Putamen (tissue), 1 donor: ENCODE measurements at places on chromosomes 7 and 10.

GRCh38 chr10:70772627-70773026 is 12.6 kb downstream of the TBATA start:
- no peak for DNase-seq

- DNase-seq: no peak
Measured at GRCh38 chr7:44914992-44915607, 29.8 kb upstream of the PURB start.

DNA sequence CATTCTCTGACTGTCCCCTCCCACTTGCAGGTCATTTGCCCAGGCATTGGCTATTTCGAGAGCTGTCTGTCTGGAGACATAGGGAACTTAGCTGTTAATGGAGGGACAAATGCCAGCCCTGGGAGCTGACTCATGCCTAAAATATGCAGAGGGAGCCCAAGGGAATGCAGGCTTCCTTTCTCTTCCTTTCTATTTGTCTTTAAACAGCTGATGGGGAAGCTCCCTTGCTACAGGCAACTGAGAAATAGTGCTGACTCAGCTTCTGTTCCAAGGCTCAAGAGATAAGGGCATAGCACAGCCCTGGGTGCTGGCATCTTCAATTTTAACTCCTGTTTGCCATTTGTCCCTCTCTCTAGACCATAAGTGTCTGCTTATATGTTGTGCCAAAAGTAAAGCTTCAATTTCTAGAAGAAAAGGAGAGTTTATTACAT is 82.7 kb upstream of the C1GALT1 start:
- peak; percentile 12 for DNase-seq

DNA sequence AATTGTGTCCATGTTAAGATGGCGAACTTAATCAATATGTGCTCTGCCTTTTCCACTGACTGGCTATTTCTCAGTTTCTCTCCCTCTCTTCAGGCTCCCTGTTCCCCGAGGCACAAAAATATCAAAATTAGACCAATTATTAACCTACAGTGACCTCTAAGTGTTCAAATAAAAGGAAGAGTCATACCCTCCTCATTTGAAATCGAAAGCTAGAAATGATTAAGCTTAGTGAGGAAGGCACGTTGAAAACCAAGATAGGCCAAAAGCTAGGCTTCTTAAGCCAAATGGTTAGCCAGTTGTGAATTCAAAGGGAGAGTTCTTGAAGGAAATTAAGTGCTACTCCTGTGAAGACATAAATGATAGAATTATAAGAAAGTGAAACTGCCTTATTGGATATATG is 81.1 kb upstream of the MBL2 start:
- no peak for DNase-seq

DNA sequence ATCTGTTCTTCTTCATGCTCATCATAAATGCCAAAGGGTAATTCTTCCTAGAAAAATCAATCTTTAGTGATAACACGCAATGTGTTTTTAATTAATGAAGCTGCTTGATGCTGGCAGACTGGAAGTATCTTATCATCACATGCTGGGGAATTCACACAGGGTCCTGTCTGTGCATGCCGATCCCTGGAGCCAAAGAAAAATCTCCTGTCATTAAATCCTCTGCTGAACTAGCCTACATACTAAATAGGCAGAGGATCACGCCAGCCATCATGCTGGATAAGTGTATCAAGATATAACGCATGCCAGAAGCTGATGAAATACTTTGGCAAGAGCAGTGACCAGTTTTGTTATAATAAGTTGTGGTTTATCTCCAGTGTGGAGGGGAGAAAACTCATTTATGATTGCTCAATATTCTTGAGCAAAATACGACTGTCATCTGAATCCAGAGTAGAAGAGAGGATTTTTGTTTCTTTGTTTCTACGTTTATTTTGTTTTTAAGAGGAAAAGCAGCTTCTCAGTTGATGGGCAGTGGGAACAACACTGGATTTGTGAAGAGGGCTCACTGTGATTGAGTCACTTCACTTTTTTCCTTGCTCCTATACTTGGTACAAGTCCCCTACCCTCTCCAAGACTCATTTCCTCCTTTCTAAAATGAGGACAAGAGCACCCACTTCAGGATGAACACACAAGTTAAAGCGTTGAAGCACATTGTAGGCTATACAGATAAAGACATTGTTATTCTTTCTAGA is 649.1 kb downstream of the TNS3 start:
- DNase-seq: no peak

DNA sequence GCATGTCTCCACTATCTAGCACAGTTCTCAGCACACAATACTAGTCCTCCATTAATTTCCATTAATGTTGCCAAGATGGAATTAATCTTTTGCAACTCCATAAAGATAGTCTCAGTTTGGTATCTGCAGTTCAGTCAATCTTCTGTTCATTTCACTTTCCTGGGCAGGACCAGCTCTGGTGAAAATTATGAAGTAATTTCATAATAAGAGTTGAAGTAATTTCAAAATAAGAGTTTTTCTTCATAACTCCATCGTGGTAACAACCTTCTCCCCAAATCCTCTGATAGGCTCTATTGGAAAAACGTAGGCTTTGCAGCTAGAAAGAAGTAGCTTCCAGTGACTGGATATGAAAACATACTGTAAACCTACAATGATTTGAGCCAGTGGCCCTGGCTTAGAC is 618.2 kb downstream of the TYW1 start:
- DNase-seq: no peak

DNA sequence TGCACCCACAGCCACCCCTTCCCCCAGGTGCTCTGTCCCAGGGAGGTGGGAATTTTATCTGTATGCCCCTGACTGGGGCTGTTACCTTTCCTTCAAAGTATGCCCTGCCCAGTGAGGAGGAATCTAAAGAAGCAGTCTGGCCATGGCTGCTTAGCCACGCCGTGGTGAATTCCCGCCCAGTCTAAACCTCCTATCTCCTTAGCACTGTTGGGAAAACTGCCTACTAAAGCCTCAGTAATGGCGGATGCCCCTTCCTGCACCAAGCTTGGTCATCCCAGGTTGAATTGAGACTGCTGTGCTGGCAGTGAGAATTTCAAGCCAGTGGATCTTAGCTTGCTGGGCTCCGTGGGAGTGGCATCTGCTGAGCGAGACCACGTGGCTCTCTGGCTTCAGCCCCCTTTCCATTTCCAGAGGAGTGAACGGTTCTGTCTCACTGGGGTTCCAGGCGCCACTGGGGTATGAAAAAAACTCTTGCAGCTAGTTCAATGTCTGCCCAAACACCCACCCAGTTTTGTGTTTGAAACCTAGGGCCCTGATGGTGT is 87.2 kb downstream of the ABCC2 start:
- DNase-seq: no peak

DNA sequence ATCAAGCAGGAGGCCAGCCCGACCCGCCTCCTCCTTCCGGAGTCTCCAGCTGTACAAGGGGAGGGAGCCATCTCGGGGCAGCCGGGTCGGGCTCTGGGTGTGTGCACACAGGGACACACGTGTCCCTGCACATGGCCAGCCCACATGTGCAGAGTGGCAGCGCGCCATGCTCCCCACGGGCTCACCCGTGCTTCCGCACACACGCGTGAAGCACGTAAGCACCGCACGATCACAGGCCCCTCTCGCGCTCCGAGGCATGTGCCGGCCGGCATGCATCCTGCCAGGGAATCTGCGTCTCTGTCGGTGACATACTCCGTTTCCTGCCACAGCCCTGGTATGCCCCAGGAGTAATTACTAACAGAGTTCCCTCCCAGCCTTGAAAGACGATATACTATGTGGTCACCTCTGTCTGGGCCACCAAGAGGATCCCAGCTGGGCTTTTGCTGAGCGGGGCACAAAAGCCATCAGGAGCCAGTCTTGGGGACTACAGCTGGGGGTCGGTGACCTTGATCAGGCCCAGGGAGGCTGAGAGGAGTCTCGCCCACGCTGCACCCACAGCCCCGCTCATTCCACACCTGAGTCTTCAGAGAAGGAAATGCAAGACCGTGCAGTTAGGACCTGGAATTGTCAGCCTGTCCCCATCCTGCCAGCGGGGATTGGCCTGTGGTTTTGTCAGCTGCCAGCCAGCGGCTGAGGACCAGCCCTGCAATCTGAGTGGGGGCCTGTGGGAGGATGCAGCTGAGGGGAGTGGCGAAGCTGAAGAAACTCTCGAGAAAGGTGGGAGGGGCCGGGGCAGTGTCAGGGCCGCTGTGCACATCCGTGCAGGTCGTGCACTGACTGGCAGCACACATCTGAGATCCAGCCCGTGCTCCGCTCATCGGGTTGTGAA is 11.0 kb upstream of the LFNG start:
- DNase-seq: no peak

GRCh38 chr7:132738254-132738653 is 162.0 kb upstream of the PLXNA4 start:
- no peak for DNase-seq

DNA sequence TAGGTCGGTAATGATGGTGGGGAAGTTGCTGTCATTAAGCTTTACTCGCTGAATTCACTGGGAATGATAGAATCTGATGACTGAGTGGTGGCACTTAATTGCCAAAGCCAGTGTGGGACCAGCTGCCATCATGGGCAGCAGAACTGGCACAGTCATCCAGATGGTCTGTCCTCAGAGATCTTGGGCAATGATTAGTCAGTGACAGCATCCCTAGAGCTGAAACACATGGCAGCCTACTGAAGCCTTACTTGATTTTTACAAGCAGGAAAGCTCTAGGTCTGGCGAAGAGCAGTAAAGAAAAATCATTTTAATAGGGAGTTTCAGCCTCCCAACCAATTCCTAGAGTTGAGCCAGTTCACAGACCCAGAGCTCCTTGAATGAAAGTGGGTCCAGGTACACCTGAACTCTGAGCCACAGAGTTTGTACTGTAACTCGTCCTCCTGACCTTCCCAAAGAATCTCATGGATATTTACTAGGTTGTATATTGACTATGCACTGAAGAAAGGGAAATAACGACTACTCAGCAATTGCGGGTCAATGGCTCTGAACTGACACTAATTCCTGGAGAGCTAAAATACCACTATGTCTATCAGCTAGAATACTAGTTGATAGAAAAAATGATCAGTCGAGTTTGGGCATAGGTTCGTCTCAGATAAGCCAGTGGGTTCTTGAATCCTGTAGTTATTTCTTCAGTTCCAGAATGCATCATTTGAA is 4.4 kb upstream of the ASB13 start:
- DNase-seq: no peak

DNA sequence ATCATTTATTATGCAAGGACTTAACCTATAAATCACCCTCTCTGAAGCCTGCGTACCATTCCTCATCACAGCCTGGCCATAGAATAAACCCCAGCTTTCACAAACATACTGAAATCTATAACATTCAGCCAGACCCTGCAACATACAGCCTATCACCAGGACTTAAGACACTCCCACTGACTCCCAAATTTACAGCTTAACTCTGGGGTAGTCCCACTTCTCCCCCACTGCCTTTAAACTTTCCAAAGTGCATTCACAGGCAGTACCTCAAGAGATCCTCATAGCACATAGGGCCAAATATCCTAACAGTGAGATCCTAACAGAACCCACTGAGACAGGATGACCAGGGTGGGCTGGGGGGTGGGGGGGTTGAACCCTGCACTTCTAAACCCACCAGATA is 3.5 kb downstream of the LDB1 start:
- DNase-seq: no peak

DNA sequence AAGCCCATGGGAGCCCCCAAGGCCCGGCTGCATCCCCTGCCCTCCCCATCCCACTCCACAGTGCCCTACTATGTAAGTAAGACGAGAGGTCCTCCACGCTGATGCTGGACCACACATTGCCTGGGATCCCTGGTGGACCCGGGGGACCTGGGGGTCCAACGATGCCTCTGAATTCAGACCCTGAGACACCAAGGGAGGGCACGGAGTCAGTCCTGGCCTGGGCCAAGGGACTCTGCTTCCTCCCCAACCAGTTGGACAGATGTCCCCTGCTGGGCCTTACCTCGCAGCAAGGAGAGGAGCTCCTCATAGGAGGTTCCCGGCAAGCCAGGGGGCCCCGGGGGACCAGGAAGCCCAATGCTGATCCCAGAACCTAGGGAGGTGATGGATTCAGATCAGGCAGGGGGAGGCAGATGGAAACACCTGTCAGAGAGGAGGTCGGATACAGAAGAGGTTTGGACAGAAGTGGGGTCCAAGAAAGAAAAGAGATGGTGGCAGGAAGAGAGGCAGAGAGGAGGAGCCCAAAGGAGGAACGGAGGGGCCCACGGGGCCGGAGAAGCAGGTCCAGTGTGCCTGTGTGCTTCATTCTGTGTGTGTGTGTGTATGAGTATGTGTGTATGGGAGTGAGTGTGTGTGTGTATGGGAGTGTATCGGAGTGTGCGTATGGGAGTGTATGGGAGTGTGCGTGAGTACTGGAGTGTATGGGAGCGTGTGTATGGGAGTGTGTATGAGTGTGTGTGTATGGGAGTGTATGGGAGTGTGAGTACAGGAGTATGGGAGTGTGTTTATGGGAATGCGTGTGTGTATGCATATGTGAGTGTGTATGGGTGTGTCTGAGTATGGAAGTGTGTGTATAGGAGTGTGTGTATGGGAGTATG is 50.2 kb downstream of the COL17A1 start:
- DNase-seq: no peak
